ENCODE measurements at places on chromosomes 1 and 21.

GRCh38 chr1:22190731-22191130 lies 47.8 kb upstream of the WNT4 start:
- no peak overlapping the region for H3K4me3 ChIP-seq
- DNase-seq: no peak
- no peaks in the 10 kb centered on the region for H3K36me3 ChIP-seq

DNA sequence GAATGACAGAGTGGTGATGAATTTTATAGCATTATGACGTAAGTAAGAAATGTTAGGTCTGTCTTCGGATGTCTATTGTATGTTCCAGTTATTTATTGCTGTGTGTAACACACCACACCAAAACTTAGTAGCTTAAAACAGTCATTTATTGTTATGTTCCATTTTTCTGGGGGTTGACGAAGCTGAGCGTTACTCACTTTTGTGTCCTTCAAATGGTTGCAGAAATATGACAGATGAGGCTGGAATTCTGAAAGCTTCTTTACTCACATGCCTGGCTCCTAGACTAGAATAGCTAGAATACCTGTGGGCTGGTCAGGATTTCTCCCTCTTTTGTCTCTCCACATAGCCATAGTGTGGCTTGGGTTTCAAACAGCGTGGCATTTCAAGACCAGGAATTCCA lies 62.1 kb upstream of the S1PR1 start:
- H3K27me3 ChIP-seq: no peaks in the 10 kb centered on the region
- no peak overlapping the region for H3K27ac ChIP-seq
- DNase-seq: no peak
- no peaks in the 10 kb centered on the region for H3K36me3 ChIP-seq

DNA sequence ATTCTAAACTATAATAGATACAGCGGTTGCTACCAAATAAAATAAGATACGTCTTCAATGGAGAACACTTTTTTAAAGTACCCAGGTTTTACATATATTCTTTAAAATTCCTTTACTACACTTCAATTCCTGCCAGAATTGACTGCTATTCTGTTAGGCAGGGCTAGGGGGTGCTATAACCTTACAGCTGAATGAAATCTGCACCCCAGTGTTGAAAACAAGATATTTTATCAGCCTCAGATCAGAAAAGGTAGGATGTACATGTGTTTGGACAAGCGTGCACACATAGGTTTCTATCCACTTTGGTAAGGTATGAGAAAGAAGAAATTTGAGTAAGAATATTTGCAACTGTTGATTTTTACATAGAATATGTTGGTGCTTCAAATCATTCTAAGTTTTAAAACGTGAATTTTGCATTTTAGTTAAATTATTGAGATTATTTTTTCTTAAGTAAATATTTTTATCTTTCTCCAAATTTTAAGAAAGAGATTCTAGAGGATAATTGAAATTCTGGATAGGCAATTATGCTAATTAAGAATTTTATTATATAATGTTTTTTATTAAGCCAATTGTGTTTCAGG lies 490.8 kb upstream of the ADGRL4 start:
- no peaks in the 10 kb centered on the region for H3K4me1 ChIP-seq
- no peaks in the 10 kb centered on the region for H3K36me3 ChIP-seq
- H3K27ac ChIP-seq: no peak overlapping the region
- no peaks in the 10 kb centered on the region for H3K27me3 ChIP-seq
- peak; percentile 73 for DNase-seq

DNA sequence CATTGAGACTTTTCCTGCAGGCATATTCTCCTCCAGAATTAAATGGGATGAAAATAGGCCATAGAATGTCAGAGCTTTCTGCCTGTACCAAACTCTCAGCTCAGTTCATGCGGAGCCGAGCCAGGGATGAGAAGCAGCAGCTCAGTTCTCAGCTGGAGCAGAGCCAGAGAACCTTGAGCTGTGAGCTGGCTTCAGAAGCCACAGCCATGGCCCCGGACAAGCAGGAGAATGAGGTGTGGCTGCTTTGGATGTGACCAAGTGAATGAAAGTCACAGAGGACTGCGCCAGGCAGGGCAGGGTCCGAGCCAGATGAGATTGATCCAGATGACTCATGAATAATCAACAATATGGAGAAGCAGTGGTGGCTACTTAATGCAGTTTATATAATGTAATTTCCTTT lies 633.8 kb downstream of the NCAM2 start:
- no peaks in the 10 kb centered on the region for H3K27me3 ChIP-seq
- H3K27ac ChIP-seq: no peak overlapping the region
- H3K36me3 ChIP-seq: no peaks in the 10 kb centered on the region
- DNase-seq: no peak
- no peak overlapping the region for H3K4me3 ChIP-seq

DNA sequence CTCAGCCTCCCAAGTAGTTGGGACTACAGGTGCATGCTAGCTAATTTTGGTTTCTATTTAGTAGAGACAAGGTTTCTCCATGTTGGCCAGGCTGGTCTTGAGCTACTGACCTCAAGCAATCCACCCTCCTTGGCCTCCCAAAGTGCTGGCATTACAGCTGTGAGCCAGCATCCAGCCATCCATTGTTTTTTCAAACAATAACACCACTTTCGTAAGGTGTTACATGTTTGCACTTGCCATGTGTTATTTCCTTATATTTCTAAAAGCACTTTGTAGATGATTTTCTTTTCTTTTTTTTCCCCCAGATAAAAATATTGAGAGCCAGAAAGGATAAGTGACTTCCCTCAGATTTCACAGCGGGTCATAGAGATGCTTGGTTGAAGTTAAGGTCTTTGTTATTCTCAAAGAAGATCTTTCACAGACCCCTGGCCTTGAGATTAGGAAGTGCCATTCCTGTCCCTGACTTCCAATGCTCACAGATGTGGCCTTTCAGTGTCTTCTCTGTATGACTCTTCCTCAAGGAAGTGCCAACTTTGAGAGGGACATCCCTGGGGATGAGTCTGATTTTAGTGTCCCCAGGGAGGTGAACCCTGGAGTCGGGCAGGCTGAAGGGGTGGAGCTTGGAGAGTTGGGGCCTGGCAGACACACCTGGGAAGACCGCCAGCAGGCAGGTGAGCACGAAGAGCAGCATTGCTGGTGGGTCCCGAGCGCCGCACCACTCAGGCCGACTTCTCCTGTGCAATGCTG lies 6.3 kb downstream of the PIGR start:
- H3K27ac ChIP-seq: no peak overlapping the region
- no peaks in the 10 kb centered on the region for H3K4me1 ChIP-seq
- no peaks in the 10 kb centered on the region for H3K27me3 ChIP-seq
- no peak overlapping the region for H3K4me3 ChIP-seq

DNA sequence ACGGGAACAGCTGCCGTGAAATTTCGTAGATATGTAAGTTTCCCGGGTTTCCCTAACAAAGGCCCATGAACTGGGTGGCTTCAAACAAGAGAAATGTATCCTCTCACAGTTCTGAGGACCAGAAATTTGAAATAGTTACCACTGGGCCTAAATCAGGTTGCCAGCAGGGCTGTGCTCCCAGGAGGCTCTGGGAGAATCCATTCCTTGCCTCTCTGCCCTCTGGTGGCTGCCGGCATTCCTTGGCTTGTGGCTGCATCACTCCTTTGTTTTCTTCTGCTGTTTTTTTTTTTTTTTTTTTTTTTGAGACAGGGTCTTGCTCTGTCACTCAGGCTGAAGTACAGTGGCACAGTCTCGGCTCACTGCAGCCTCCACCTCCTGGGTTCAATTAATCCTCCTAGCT lies 23.7 kb downstream of the UMODL1 start:
- DNase-seq: no peak
- no peaks in the 10 kb centered on the region for H3K36me3 ChIP-seq
- H3K4me3 ChIP-seq: no peak overlapping the region
- H3K27me3 ChIP-seq: no peaks in the 10 kb centered on the region

DNA sequence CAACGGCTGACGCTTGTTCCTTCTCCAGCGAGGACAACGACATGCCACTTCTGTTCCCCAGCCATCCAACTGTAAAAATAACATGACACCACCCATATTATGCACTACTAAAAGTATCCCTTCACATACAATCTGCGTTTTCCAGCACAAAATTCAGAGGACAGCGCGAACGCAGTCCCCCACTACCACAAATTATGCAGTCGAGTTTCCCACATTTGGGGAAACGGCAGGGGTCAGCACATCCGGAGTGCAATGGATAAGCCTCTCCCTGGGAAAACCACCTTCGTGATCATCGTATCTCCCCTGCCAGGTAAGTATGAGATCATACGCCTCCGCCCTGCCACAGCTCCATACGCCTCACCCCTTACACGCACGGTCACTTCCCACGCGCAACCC lies 120.9 kb downstream of the PPIAL4G start:
- H3K36me3 ChIP-seq: no peaks in the 10 kb centered on the region
- peaks cover 3% of the 10 kb centered on the region for H3K4me1 ChIP-seq
- no peak for DNase-seq
- H3K27ac ChIP-seq: no peak overlapping the region
- H3K27me3 ChIP-seq: no peaks in the 10 kb centered on the region

DNA sequence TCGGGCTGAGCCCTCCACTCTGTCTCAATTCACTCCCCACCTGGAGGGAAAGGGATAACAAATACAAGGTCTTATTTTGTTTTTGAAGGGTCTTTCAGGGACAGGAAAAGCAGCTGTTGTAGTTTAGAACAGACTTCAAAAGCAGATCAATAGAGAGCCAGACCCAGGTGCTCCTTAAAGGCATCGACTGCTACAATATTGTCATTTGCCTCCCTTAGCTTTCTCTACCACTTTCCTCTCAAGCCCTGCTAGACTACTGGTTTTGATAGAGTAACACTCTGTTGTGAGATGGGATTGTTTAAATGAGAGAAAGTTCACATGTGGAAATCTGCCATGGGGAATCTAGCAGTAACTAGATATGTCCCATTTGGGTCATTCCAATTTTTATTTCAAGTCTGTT lies 24.0 kb downstream of the RGS7 start:
- no peak overlapping the region for H3K4me3 ChIP-seq
- H3K36me3 ChIP-seq: no peaks in the 10 kb centered on the region
- DNase-seq: no peak
- no peaks in the 10 kb centered on the region for H3K27me3 ChIP-seq
- no peak overlapping the region for H3K27ac ChIP-seq
- no peaks in the 10 kb centered on the region for H3K4me1 ChIP-seq

DNA sequence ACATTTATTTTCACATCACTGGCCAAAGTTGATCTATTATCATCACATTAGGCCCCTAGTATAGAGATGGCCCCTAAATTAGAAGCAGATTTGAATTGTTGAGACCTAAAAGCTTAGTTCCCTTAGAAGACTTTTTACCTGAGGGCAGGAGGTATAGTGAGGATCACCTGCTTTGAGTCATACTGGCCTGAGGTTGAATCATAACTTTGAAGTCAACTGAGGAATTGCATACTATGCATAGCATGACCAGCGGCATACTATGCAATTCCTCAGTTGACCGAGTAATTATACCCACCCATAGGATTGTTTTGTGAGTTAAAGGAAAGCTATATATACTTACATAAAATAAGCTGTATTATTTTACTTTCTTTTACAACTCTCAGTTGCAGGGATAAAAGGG lies 50.3 kb upstream of the DPH5 start:
- no peaks in the 10 kb centered on the region for H3K27me3 ChIP-seq
- H3K4me1 ChIP-seq: 0 out of 2 replicates have a peak, but pooled peaks cover 2% of the 10 kb centered on the region
- no peaks in the 10 kb centered on the region for H3K36me3 ChIP-seq
- H3K4me3 ChIP-seq: no peak overlapping the region

DNA sequence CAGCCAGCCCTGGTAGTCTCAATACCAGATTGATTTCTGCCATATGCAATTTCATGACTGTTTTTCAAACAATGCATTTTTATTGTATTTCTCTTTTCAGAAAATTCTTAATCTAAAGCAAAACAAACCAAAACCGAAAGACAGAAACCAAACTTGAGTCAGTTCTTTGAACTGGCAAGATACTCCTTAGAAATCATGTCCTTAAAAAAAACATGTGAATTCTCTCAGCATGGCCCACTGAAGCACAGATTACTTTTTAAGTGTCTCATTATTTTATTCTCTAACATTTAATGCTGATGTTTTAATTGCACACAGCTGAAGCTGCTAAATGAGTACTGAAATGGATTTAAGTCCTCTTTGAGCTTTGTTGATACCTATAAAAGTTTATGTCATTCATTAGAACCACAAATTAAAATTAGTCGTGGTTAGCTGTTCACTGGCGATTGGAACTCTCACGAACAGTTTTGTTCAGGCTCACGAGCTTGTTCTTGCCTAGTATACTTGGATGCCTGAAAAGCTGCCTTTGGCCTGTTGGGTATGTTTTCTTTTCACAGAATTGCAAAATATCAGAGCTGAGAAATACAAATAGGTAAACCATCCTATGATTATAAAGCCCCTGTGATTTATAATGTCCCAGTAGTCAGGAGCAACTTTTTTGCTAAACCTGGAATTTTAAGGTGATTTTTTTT lies 87.5 kb downstream of the CAMTA1 start:
- no peaks in the 10 kb centered on the region for H3K36me3 ChIP-seq
- H3K4me3 ChIP-seq: no peak overlapping the region
- H3K27me3 ChIP-seq: no peaks in the 10 kb centered on the region
- no peak for DNase-seq

- H3K27ac ChIP-seq: no peak overlapping the region
- no peak for DNase-seq
- H3K36me3 ChIP-seq: no peaks in the 10 kb centered on the region
- H3K4me1 ChIP-seq: no peaks in the 10 kb centered on the region
- no peaks in the 10 kb centered on the region for H3K27me3 ChIP-seq
Measured at GRCh38 chr1:84720221-84720780, 30.0 kb upstream of the SSX2IP start.

- H3K27ac ChIP-seq: peak overlapping the region; percentile 46
- H3K36me3 ChIP-seq: peaks cover 22% of the 10 kb centered on the region
- no peaks in the 10 kb centered on the region for H3K27me3 ChIP-seq
- H3K4me1 ChIP-seq: peaks cover 37% of the 10 kb centered on the region
- DNase-seq: no peak
Measured at GRCh38 chr1:11058595-11059154, 1.1 kb downstream of the SRM start.

DNA sequence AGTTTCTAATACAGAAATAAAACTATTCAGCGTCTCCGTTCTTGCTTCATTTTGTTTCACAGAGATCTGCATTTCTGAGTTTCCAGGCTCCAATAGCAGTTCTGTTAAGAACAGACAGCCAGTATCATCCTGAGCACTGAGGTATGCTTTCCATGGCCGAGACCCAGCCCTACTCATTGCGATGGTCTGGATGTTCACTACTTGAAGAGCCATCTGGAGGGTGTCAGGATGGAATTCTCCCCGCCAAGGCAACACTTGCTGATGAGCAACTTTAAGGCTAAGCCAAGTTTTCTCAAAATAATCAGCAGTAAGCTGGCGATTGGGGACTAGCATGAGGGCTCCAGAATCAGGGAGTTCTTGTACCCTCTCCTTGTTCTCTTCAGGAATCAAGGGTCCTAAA lies 7.7 kb upstream of the BCL2L15 start:
- peaks cover 48% of the 10 kb centered on the region for H3K36me3 ChIP-seq
- H3K27ac ChIP-seq: no peak overlapping the region
- DNase-seq: no peak
